Hematopoietic multipotent progenitor cell treated with erythropoietin and hydrocortisone succinate and interleukin-3 and kit ligand, for 17 days (in vitro differentiated cells): ENCODE measurements at places on chromosomes 2 and 18.

DNA sequence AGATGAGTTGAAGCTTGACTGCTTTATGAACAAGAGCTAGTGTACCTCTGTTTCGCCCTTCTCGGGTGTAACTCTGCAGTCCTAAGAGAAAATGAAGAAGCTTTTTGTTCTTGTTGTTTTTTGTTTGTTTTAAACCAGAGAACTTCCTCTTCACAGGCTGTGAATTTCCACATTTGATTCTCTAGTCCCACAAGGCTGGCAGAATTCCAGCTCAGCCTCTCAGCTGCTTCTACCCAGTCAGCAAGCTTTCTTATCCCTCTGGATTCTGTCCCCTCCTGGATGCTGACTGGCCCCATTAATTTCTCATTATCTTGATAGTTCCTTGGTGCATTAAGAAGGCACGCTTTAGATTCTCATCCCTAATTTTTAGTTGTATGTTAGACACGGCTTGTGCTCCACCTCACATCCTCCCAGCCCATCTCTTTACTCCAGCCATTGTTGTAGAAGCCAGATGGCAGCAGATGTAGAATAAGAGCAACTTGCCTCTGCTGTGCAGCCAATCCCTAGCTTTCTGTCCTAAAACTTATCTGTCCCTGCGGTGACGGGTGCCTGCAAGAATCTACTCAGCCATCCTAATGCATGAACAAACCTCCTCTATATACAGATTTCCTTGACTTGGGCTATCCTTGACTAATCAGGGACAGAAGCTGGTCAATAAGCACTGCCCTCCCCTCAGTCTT lies 12.3 kb upstream of the RESP18 start:
- no peak for DNase-seq

GRCh38 chr18:4125627-4126230 lies 329.4 kb downstream of the DLGAP1 start:
- DNase-seq: no peak

DNA sequence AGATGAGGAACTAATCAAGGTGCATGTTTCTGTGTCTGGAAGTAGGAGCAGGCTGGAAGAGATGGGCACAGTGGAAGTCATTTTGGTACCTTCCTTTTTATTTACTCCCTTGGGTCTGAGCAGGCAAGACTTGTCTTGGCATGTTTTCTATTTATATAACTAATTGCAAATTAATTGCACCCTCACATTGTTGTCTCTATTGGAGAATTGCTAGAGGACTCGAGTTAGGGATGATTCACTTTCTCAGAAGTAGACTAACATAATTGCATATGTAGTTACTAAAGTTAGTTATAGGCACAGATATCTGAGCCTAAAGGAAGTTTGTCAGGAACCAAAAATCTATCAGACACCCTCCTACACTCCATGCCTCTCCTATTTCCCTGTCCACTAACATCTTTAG lies 92.8 kb upstream of the NRP2 start:
- no peak for DNase-seq

GRCh38 chr18:78406743-78407465 lies 572.7 kb upstream of the SALL3 start:
- no peak for DNase-seq

- DNase-seq: no peak
These were observed 12.3 kb downstream of the FBLN7 start for GRCh38 chr2:112150447-112150846.

- DNase-seq: no peak
These were observed 58.0 kb downstream of the SLC40A1 start for GRCh38 chr2:189522435-189523151.

GRCh38 chr2:131105950-131106801 lies 1.0 kb downstream of the PLEKHB2 start:
- DNase-seq: peak; percentile 79

GRCh38 chr2:39150890-39151497 lies 30.1 kb upstream of the SOS1 start:
- DNase-seq: no peak

GRCh38 chr2:5729416-5729815 lies 37.2 kb downstream of the SOX11 start:
- no peak for DNase-seq

DNA sequence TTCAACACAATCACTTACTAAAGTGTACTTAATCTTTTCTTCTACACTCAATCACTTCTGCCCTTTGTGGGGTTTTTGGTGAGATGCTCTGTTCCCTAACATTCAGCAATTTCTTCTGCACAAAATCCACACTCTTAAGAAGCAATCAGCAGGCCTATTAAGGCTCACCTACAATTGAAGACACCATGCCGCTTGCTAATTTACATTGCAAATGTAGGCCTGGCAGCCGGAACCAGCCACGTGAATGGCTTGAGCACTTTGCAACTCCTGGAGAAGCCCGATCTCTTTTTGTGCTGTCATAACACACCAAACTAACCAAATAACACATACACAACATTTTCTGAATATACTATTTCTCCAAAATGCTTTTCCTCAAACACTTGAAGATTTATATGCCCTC lies 66.3 kb downstream of the NYAP2 start:
- DNase-seq: no peak

- DNase-seq: no peak
These were observed 245.4 kb downstream of the NCKAP5 start for GRCh38 chr2:133322909-133323308.

DNA sequence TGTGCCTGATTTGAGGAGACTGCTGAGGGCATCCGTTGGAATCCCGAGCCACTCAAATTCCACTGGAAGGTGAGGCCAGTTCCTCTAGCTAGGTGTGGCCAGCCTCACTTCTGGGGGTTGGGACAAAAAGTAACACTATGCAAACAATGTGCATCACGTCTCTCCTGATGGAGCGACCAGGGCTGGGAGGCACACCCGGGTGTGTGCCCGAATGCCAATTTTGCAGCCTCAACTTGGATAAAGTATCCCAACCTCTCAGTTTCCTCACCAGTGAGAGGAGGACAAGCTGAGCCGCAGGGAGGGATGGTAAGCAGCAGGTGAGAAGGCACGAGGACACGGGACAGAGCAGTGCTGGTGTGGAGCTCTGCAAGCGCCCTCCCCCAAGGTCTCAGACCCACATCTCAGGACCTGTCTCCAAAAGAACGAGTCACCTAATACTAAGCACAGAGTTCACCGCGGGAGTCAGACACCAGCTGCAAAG lies 218.3 kb downstream of the HAUS1 start:
- DNase-seq: no peak

GRCh38 chr2:170298115-170298514 lies 120.2 kb downstream of the MYO3B start:
- no peak for DNase-seq

- DNase-seq: no peak
These were observed 12.1 kb downstream of the ANKRD23 start for GRCh38 chr2:96831679-96832078.

- no peak for DNase-seq
These were observed 207.0 kb upstream of the RAB12 start for GRCh38 chr18:8402237-8402636.

- no peak for DNase-seq
These were observed 8.4 kb upstream of the SP9 start for GRCh38 chr2:174326161-174327020.

DNA sequence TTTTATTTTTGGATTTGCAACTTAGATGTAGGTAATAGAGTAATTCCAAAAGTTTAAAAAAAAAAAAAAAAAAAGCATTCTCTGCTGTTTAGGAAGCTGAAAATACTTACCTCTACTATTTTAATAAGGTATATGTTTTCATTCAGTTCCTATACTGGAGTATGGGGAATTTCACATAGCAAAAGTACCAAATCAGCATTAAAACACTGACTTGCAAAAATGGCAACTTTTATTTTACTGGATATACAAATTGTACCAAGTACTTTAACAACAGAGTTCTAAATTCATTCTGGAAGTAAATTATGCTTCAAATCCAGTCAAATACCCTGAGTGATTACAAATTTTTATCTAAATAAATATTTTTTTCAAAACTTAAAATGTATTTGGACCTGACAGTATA lies 76.7 kb downstream of the TCF4 start:
- DNase-seq: no peak

DNA sequence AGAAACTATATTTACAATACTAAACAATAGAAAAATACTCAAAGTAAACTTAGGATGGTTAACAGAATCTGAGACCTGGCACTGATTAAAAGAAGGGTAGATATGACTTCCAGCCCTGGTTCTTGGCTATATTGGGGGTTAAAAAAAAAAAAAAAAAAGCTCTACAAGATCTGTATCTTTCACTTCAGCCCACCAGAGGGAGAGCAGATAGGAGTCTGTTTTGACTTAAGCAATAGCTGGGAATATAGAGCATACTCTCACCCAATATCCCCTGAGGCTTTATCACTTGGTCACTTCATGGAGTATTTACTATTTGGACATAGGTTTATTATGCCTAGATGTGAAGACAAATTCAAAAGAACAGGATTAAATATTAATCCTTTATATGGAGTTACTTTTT lies 598.9 kb upstream of the LINC00305 start:
- DNase-seq: no peak

GRCh38 chr18:61643884-61644647 lies 248.7 kb downstream of the RNF152 start:
- DNase-seq: no peak

DNA sequence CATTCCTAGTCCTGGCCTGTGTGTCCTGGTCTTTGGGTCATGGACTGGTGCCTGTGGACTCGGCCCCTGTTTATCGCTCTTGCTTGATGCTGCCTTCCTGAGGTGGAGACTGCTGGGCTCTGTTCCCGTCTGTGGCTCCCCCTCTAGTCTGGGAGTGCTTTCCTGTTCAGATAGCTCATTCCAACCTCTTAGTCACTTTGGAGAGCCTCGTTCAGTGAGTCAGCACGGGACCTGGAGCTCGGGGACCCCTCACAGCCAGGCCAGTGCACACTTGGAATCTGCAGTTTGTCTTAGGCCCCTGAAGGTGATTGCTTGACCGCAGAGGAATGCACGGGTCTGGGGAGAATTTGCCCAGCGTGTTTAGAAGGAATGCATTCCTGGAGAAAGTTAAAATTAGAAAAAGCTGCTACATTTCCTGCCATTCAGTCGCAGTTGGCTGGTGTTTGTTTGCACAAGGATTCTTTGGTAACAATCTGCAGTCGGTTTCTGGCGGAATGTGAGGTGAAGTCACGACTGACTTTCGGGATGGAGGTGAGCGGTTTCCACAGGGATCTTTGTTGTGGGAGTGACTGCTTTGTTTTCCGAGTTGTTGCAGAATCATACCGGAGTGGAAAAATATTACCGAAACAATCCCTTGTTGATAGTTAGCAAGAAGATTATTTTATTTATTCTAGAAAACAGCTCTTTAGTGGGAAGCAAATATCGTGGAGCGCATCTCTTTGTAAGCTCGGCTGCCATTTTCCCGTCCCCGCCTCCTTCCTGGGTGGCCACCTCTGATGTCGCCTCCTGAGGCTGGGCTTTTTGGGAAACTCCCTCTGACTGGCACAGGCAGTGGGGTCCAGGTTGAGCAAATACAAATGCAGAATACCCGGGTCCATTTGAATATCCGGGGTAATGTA lies 29.6 kb downstream of the SH3BP4 start:
- DNase-seq: no peak

- no peak for DNase-seq
These were observed 103.6 kb upstream of the RMP24 start for GRCh38 chr18:35868915-35869314.

DNA sequence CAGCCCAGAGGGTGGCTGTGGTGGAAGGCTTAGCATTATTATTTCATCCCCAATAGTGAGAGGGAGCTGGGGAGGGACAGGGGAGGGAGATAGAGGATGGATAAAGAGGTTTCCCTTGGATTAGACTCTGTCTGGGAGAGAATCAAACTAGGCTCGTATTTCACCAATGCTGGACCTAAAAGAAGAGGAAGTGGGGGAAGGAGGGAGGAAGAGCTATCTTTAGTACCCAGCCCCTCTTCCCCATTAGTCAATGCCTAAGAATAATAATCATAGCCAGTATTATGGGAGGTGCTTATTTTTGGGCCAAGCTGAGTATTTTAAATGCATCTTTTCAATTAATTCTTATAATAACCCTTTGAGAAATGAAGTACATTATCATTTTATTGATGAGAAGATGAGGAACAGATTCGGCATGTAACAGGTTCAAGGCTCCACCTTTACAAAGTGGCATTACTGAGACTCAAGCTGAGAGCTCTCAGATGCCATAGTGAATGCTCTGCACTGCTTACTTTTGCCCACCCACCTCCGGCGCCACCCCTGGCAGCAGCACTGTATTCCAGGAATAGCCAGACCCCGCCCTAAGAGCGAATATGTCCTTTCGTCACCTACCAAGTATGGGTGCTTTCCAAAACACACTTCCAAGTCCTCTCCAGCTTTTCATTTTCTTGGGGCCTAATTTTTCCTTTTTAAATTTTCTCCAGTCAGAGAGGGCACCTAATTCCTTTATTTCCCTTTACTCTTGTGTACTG lies 21.0 kb downstream of the PAX8 start:
- no peak for DNase-seq

DNA sequence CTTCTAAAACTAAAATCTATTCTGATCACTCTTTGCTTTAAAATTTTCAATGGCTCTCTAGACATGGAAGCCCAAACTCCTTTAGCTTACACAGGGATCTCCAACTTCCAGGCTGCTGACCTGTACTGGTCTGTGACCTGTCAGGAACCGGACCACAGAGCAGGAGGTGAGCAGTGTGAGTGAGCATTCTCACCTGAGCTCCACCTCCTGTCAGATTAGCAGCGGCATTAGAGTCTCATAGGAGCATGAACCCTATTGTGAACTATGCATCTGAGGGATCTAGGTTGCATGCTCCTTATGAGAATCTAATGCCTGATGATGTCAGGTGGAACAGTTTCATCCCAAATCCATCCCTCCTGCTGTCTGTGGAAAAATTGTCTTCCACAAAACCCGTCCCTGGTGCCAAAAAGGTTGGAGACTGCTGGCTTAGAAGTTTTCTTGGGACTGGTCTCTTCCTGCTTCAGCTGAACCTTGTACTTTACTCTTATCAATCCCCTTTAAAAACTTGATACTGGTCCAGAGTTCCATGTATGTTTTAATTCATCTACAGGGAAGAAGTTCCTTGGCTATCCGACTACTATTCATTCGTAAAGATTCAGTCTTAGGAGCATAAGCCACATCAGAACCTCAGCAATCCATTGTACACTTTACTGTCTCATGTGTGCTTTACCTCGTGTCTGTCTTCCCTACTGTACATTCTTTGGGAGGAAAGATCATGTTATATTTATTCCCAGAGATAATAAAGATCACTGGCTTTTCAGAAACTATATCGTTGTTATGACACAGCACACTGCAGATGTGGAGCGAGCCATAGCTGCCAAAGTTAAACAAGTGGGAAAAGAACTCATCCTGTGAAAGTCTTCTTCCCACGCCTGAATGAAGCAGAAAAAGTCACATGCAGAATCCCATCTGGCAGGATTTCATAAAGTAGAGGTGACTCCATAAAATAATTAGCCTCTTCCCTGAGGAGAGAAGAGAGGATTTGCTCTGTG lies 183.8 kb downstream of the LRATD1 start:
- no peak for DNase-seq

DNA sequence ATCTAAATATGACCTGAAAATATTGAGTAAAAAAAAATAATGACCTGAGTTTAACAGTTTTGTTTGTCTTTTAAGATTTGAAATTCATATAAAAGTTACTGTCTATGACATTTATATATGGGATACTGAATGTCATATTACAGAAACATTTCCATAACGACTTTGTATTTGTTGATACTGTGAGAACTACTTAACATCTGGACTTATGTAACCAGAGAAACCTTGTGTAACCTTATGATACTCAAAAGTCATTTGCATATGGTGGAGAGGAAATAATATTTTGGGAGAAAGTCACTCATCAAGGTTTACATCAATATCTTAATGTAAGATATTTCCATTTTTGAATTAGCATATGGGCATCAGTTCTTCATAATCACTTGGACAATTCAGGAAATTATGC lies 12.6 kb downstream of the MFSD6 start:
- DNase-seq: no peak
